Stimulated activated CD4-positive, alpha-beta T cell treated with anti-CD3 and anti-CD28 coated beads, Interleukin-1b, Interleukin-23, amount 100 ng/mL, for 24 hours (primary cell): ENCODE measurements at places on chromosomes 16 and 17.

GRCh38 chr17:82683534-82683933, 15.0 kb downstream of the RAB40B start:
- no peak for DNase-seq

DNA sequence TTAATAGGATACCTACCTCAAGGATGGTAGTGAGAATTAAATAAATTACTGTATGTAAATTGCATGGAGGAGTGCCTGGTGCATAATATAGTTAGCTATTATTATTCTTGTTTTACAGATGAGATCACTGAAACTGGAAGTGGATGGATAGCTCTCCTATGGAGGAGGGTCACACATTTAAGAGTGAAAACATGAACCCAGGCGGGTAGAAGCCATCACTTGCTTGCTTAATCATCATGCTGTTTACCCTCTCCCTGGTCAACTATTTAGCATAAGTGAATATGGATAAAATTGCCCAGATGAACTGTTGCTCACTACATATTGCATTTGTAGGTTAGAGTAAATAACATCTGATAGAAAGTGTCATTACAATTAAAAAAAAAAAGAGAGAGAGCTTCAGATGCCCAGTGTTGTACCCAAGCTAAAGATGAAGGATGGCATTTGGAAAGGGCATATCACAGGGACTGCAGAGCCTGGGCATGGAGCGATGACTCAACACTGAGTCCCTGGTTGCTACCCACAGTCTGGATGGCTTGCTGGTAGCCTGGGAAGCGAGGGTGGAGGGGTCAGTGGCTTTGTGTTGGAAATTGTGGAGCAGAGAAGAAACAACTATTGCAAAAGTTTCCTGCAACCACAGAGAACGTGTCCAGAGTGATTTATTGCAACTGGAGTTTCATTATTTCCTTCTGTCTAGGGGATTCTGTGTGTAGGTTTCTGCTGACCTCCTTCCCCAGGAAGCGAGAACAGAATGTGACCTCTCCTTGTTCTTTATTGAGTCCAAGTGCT, 414.4 kb downstream of the SHISA9 start:
- no peak for DNase-seq

DNA sequence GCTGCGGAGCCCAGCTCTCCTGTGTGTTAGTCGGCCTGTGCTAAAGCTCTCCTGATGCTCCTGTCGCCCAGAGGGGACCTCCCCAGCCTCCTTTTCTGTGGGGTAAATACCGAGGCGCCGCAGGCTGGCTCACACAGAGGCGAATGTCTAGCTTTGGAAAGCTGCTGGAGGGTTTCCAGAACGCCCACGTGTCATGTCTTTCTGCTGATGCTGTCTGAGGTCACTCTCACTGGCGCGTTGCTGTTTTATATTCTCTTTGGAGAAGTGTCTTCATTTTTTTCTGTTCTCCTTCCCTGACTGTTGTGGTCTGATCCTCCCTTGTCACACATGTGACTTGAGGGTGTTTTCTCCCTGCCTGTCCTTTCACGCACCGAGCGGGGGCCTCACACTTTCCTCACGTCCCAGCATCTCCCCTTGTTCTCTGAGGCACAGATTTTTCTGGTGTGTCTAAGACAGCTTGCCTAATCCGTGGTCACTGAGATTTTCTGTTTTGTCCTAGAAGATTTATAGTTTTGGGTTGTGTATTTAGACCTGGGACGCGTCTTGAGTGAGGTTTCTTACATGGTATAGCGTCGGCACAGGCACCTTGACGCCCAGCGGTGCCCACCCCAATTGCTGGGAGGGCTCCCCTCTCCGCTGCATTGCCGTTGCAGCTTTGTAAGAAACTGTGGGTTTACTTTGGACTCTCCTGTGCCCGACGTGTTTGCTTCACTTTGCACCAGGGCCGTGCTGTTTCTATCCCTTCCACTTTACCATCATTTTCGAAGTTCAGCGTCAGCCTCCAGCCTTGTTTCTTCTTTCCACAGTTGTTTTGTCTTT, 92.1 kb upstream of the ZNF750 start:
- DNase-seq, result no peak

DNA sequence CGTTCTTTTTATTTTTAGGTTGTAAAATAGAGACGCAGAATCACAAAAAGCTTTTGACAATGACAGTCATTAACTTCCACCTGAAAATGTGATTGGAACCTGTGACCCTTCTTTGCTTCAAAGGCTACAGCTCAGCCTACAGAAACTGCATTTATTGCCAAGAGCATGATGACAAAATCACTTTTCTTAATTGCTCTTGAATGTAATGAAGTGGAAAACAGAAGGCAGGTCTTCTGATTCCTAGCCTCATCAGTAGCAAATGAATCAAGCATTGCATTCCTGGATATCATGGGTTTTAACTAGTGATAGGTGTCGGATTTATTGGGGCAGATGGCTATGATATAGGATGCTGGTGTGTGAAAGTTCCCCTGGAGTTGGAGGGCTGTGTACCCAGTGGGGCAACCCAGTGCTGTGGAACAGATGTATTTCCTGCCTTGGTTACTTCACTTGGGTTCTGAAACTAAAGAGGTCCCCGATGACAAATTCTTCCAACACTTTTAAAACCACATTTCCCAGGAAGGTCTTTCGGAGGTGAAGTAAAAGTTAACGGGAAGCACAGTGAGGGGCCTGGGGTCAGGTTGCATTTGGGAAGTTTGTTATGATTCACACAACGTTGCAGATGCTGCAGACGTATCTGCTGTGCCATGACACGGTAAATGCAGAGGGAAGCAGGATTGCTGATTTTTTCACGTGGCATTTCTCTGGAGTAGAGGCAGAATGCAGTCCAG, 127.5 kb downstream of the HS3ST3A1 start:
- no peak for DNase-seq

GRCh38 chr17:28777178-28777577, 33.4 kb downstream of the TRAF4 start:
- DNase-seq, result no peak

DNA sequence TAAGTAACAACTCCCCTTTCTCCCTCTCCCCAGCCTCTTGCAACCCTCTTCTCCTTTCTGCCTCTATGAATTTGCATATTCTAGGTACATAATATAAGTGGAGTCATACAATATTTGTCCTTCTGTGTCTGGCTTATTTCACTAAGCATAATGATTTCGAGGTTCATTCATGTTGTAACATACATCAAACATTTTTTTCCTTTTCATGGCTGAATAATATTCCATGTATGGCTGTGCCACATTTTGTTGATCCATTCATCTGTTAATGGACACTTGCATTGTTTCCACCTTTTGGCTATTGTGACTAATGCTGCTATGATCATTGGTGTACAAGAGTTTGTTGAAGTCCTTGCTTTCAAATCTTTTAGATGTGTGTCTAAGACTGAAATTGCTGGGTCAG, 17.6 kb upstream of the FA2H start:
- no peak for DNase-seq

DNA sequence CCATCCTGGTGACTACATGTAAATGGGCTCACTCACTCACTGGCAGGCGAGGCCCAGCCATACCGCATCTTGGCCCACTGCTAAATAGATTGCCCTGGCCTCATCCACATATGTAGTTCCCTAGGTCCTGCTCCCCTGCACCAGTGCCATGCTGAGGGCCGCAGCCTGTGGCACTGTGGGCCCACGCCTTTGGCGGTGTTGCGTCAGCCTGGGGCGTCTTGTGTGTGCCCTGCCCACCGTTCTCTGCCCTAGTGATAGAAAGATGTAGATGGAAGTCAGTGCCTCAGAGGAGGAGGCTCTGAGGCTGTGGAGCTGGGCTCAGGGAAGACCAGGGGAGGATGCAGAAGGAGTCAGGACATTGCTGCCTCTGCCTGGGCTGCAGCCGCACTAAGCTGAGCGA, 18.9 kb downstream of the C17orf75 start:
- no peak for DNase-seq

DNA sequence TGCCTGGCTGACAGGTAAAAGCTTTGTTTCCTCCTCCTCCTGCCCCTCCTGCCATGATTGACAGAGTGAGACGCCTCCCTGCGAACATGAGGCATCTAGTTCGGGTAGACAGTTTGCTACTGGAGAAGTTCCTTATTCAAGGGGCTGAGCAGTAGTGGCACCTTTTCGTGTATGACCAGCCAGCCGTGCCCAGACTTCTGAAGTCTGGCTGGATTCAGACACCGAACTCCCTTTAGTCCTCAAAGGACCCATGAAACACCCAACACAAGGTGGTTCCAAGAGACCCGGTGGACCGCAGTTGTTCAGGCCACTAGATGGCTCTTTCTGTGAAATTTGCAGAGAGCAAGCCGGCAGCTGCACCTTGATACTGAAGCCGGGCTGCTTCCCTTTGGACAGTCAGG, 192.8 kb downstream of the XYLT1 start:
- no peak for DNase-seq

DNA sequence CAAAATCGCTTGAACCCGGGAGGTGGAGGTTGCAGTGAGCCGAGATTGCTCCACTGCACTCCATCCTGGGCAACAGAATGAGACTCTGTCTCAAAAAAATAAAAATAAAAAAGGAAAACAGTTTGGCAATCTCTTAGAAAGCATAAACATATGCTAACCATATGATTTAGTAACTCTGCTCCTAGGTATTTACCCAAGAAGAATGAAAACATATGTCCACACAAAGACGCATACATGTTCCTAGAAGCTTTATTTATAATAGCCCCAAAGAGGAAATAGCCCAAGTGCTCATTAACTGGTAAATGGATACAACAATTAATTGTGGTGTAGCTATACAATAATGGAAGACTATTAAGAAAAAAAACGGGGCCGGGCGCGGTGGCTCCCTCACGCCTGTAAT, 18.5 kb upstream of the CDH1 start:
- DNase-seq, result no peak

GRCh38 chr17:46157443-46158062, 35.7 kb downstream of the KANSL1 start:
- no peak for DNase-seq

DNA sequence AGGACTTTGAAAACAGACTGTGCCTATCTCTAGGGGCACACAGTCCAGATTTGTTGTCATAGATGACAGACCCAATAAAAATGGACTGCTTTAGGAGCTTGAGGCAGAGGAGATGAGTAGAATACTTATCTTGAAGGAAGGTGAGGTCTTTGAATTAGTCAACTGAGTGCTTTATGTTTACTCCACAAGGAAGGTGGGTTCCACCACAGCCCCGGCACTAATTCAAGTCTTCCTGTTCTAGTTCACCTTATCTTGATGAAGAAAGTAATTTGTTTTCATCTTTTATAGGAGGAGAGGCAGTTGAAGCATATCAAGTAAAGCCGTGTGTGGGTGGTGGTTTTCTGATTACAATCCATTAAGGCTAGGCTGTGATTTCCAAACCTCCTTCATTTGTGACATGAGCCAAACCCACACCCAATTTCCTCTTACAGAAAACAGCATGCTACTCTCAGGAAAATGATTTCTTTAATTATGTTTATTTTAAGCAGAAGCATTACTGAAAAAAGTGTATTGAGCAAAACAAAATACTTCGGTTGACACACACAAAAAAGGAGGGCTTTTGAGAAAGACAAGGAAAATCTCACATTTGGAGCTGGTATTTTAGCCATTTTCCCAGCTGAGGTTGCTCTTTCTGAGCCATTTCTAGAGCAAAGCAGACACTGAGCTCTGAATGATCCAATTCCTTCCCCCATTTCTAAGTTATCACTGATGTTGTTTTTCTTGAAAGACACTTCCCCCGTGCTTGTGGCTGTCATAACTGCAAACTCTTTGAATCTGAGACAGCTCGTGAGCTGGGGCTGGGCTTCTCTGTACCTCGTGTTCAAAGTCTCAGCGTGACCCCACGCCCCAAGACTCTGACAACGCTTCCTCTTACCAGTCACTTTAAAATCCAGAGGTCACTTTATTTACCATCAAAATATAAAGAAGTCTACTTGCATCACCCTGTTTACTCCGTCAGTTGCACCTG, 35.4 kb downstream of the CDRT15 start:
- no peak for DNase-seq

- no peak for DNase-seq
Observed at GRCh38 chr16:89641458-89642119, 15.9 kb downstream of the CHMP1A start.

- DNase-seq, result no peak
Observed at GRCh38 chr16:76278980-76279379, 1.8 kb downstream of the CNTNAP4 start.

- peak; percentile 70 for DNase-seq
Observed at GRCh38 chr17:42193969-42194899, at the start of gene GHDC. GHDC (minus strand) TSS chr17:42194494; CDS start chr17:42193581, 913 bp downstream.

- DNase-seq, result no peak
Observed at GRCh38 chr16:54630284-54630967, 300.2 kb upstream of the IRX5 start.

GRCh38 chr16:68782198-68783174, 45.4 kb downstream of the CDH1 start:
- no peak for DNase-seq

DNA sequence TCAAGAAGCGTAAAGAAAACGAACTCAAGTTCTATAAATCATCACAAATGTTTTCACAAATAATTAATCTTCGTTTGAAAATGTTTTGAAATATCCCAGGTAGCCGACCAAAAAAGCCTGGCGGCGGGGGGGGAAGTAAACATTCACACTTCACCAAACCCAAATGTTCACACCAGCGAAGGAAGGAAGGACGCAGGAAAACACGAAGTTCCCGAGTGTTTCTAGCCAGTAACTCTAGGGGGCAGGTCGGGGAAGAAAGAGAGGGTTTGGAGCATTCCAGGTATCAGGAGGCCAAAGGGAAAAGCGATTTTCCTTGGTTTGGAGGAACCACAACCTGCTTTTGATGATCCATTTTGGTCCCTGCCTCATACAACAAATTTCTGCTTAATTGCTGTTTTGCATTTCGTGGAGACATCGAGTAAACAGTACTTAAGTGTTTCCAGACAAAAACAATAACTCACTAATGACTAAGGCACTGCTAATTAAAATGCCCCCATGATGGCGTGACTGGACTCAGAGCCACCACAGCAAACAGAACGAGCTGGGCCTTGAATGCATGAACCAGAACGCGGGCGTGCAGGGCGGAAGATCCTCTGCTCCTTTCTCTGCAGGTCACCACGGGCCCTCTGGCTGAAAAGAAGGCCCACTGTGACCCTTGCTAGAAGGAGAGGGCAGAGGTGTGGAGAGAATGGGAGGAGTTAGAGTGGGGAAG, 16.6 kb downstream of the ZFHX3 start:
- no peak for DNase-seq

DNA sequence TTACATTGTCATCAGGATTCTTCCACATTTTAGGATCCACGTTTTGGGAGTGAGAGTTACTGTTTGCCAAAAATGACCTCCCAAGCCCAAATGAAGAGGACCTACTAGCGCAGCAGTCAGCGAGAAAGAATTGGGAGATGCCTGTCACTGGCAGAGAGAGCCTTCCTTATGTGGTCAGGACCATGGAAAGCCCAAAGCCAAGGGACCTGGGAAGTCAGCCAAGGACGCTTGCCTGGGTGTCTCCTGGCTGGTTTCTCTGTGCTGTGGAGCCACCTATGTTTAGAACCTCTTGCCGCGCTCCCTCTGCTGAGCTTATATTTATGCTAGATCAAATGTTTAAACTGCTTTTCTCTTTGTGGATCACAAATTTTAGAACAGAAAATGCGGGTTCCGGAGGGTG, 24.9 kb upstream of the RHBDL3 start:
- DNase-seq, result no peak

- no peak for DNase-seq
Observed at GRCh38 chr16:1828645-1829410, 1.8 kb downstream of the FAHD1 start.

GRCh38 chr17:65545705-65546523, 15.5 kb downstream of the AXIN2 start:
- DNase-seq, result no peak
